ENCODE measurements at places on chromosomes 7 and 10.
A peak's percentile ranks its signal among the peaks of the same experiment; 100 is the strongest.

DNA sequence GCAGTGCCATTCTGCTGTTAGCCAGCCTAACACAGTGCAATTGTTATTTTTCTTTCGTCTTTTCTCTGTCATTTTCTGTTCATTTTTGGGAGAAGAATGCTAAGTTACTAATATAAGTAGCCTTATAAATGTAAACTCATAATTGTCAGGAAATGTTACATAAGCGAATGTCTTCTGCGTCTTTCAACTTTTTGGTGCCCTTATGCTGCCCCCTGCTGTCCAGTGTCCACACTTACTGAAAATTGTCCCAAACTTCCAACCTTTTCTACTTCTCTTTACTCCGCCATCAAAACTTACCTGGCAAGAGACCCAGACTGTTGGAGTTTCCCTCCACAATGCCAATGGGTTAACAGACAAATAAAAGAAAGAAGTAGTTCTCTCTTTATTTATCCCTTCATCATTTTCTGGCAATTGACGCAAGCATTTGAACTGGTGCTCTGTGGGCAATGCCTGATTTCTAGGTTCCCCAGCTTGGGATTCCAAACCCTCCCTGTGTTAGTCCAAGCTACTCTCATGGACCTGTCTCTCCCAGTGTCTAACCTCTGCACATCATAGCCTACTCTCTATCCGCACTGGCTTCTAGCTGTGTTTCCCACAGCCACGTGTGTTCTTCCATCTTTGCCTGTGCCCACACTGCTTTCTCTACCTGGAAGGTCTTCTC lies 21.0 kb upstream of the EPC1 start:
- peak; percentile 82 for DNase-seq

- DNase-seq = no peak
These were observed 163.3 kb upstream of the PRKCQ start for GRCh38 chr10:6743291-6743849.

- DNase-seq = no peak
These were observed 5.3 kb downstream of the STOX1 start for GRCh38 chr10:68832601-68833000.

- no peak for DNase-seq
These were observed 503.0 kb upstream of the FOXK1 start for GRCh38 chr7:4178916-4179687.

DNA sequence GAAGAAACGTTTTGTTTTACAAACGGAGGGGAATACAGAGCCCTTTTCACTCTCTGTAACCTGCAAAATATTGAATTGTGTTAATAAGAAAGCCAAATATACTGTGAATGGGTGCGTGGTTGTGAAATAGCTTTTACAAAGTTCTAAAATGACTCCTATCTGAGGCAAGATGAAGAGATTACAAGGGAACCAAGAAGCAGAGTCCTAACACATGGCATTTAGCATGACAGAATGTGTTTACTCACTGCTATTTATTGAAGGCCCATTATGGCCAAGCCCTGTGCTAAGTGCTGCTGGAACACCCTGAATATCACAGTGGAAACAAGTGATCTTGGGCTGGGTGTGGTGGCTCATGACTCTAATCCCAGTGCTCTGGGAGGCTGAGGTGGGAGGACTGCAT lies 12.9 kb downstream of the JCAD start:
- DNase-seq = no peak
